ENCODE measurements at places on chromosomes 11 and 22.

GRCh38 chr11:129853518-129854231, 38.0 kb downstream of the TMEM45B start:
- no peak for DNase-seq

DNA sequence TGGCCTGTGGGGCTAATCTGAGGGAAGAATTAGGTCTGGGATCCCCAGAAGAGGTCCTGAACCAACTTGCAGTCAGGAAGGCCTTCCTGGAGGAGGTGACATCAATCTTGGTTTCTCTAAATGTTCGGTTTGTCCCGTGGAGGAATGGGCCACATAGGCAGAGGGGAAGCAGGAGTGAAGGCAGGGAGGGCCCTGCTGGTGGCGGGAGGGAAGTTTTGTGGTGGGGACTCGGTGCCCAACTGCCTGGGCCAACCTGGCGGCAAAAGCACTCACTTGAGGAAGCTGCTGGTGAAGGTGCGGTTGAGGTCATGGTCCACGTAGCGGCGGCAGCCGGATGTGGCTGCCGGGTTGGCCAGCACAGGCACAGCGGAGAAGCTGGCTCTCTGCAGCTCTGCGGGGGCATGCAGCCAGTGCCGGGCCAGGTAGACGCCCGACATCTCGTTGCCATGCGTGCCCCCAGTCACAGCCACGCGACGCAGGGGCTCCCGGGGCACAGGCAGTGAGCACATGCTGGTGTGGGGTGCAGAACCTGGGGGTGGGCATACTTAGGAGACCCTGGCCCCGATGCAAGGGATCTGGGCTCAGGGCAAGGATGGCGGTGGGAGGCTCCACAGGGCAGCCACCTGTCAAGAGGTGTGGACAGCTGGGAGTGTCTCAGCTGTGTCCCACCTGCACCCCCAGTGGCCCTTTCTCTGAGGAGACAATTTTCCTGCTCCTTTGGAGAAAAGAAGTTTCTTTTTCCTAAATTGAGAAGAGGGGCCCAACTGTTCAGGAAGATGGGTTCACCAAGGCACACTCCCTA, 3.8 kb downstream of the ACY3 start:
- no peak for DNase-seq

DNA sequence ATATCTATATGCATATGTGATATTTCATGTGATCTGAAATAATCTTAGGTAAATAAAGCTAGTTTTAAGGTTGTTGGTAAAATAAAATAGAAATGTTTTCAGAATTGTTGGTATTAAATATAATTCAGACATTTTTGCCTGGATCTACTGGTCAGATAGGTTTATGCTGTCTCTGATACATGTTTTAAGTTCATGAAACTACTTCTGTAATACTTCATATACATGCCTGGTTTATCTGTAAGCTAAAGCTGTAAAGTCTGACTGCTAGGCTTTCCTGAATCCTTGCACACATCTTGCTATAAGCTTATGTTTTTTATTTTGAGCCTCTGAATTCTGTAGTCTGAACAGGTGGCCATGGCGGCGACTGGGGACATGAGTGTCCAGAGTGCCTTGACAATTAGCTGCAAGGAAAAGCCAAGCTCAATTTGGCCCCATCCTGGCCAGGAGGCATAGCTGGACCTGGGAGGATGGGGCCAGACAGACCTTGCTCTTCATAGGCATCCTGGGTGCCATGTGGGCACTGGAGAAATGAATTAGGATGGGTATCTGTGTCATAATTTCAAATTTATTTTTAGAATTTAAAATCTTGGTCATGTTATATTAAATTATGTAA, 241.0 kb upstream of the UBASH3B start:
- no peak for DNase-seq

- peak; percentile 71 for DNase-seq
Observed at GRCh38 chr22:40002935-40003715, 8.4 kb downstream of the FAM83F start.

DNA sequence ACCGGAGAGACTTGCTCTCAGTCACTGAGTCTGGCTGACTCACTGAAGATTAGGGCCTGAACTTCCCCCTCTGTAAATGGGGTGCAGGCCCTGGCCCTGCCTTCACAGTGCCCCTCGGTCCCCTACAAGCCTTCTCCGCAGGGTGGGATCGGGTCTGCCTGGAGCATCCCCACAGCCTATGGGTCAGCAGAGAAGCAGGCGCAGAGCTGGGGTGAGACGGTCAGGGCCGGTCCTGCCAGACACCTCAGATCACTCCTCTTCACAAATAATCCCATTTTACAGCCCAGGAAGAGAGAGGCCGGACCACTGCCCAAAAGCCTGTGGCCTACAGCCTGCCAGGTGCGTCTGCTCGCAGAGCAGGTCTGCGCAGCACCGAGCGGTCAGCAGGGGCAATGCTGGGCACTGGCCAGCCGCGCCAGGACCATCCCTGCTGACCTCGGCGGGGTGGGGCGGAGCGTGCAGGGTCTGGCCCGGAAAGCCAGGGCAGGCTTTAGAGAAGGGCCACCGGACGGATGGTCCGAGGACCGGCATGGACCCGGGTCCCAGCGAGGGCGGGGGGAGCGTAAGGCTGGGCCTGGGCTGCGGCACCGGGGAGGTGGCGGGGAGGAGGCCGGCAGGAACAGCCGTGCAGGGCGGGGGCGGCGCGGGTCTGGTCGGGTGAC, 522 bp upstream of the SEPTIN5 start:
- DNase-seq: peak; percentile 46

- DNase-seq: no peak
Observed at GRCh38 chr22:39724857-39725256, 154.3 kb downstream of the CACNA1I start.

DNA sequence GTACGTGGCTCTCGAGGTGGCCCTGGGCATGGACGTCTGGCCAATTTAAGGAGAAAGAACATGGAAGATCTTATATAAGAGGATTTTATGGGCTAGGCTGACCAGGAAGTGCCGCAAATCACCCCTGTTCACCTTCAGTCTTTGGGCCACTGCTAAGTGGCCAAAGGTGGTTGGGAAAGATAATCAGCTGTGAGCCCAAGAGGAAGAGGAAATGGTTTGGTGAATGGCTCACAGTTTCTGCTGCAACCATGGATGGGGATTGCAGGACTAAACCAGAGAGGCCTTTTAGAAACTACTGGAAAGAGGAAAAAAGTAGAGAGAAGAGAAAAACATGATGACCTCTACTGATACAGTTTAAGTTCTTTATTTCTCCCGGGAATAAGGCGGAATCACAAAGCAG, 96.0 kb upstream of the ARHGAP20 start:
- no peak for DNase-seq

All from WERI-Rb-1 (cell line).